Stimulated activated naive CD8-positive, alpha-beta T cell treated with anti-CD3 and anti-CD28 coated beads, Interleukin-15, amount 100 ng/mL, for 72 hours (primary cell): ENCODE measurements at places on chromosomes 12 and 14.

DNA sequence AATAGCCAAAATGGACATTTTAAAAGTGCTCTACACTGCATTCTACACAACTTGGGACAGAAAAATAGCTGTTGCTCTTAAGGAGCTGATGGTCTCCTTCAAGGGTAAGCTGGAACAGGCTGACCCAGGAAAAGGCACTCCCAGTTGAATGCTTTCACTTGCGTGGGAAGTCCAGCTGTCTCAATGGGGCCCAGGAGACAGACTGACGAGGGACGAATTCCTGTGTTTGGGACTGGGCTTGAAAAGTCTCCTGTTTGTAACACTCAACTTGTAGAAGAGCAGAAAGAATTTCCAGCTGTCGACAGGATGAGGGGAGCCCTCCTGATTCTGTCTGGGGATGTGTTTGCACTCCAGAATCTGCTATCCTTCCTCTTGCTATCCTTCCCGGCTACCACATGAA, 180.8 kb downstream of the ZFP36L1 start:
- no peak for DNase-seq

DNA sequence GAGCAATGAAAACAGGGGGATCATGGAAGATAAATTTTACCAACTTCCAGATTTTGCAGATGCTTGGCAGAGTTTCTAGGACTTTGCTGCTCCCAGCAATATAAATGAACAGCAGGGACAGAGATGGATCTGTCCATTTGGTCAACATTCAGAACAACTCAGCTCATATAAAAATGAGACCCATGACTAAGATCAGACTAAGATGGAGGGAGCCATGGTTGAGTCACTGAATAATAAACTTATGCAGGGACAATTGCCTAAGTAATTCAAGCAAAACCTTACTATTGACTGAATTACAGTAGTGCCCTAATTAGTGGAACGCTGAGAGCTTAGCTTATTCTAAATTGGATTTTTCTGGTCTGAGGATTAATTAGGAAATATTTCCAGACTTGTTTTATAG, 205.1 kb downstream of the SLC5A8 start:
- no peak for DNase-seq

GRCh38 chr14:76045773-76046172, 60.2 kb downstream of the IFT43 start:
- DNase-seq = no peak

DNA sequence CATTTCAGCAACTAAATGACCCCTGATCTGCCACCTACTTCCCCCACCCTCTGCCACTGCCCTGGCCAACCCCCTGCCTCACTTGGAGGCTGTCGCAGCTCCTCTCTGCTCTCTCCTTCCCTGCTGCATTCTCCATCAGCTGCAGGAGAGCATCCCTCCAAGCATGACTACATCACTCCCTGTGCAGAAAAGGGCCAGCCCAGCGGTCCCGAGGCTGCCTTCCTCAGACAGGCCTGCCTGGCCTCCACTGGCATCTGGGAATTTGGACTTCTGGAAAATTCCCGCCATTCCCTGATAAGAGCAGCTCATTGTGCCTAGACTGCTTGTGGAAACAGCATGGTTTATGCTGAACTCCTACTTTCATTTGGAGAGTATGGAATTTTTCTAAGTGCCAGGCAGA, 12.7 kb downstream of the HVCN1 start:
- DNase-seq = no peak

GRCh38 chr12:68530965-68531364, 79.7 kb upstream of the RAP1B start:
- no peak for DNase-seq

DNA sequence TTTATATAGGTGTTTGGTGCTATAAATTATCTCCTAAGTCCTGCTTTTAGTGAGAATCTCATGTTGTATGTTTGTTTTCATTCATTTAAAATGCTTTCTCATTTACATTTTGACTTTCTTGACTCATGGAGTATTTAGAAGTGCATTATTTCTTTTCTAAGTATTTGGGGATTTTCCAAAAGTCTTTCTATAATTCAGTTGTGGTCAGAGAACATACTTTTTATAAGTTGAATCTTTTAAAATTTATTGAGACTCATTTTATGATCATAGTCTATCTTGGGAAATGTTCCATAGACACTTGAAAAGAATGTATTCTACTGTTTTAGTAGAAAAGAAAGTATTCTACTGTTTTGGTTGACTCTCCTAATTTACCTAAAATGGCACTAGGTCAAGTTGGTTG, 168.2 kb downstream of the AKAP6 start:
- DNase-seq = no peak

DNA sequence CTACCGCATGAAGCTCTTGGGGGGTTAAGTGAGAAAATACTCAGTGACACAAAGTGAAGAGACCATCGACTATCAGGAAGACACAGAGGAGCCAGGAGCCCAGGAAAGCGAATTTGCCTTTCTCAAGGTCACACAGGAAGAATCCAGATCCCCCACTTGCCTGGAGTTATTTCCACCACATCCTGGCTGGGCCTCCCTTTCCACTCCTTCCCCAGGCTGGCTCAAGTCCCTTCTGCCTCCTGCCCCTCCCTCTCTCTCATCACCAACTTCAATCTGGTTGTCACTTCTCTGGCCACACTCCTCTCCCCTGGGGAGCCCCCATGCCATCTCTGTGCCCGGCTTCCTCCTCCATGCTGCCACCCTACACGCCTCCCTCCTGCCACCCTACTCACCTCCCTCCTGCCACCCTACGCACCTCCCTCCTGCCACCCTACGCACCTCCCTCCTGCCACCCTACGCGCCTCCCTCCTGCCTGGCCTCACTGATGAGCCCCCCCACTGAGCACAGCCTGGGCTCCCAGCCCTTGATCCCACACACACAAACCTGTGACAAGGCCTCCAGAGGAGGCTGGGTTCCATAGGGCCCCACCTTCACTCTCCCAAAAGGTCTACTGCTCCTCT, 6.3 kb downstream of the SCNN1A start:
- DNase-seq = no peak

GRCh38 chr12:131264635-131265034, 310.9 kb downstream of the ADGRD1 start:
- no peak for DNase-seq

DNA sequence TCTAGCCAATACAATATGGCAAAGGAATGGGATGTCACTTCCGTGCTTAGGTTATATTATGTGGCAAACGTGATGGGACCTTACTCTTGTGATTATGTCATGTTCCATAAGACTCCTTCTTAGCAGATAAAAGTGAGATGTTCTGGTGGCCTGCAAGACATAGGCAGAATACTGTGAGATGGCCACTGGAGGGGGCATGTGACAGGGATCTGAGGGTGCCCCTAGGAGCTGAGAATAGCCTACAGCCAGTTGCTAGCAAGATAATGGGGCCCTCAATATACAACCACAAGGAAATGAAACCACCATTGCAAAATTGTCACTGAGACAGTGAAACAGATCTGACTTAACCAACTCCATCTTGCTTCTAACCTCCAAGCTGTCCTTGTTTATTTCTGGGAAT, 151.4 kb upstream of the SSTR1 start:
- DNase-seq = no peak

GRCh38 chr14:34302654-34303053, 159.4 kb downstream of the SPTSSA start:
- no peak for DNase-seq

GRCh38 chr12:93102744-93103143, 173.6 kb upstream of the EEA1 start:
- no peak for DNase-seq
